Fibroblast of lung (primary cell): ENCODE measurements at places on chromosomes 7 and 10.

DNA sequence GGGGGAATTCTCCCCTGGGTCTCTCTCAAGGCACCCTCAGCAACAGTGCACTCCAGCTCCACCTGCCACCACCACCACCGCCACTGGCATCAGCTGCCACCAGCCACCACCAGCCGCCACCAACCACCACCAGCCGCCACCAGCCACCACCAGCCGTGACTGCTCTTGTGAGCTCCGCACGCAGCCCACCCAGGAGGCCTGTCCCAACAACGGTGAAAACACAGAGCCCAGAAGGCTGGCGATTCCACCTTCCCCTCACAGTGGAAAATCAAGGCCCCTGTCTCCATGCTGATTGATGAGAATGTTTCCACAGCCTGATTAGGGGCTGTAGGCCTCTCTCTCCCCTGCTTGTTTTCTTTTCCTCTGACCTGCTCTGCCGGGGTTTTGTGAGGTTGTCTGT lies 41.1 kb downstream of the COBL start:
- DNase-seq, result no peak

DNA sequence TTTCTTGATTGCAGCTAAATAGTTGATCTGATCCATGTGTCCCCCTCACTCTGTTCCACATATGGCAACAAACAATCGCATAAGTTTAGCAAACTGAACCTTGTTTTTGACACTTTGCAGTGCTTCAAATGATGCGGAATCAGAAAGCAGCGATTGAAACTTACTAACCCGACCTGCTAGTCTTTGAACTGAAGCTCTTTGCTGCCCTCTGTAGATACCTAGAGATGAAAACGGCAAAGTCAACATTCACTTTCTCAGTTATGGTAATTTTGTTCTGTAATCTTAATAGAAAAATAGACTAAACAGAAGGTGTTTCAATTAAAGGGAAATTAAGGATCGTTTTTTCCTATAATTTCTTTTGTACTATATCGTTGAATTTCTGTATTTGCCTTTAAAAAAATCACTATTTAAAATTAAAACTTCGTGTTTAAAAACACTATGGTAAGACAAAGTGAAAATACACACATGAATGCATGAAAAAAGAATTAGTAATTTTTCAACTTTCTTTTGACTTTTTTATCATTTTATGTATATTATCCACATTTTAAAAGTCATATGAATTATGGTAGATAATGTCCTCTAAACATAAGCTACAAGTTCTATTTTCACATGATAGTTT lies 276.5 kb downstream of the MAGI2 start:
- DNase-seq, result peak; percentile 74

GRCh38 chr10:44975431-44976331 lies 2.9 kb downstream of the DEPP1 start:
- DNase-seq, result peak; percentile 86

DNA sequence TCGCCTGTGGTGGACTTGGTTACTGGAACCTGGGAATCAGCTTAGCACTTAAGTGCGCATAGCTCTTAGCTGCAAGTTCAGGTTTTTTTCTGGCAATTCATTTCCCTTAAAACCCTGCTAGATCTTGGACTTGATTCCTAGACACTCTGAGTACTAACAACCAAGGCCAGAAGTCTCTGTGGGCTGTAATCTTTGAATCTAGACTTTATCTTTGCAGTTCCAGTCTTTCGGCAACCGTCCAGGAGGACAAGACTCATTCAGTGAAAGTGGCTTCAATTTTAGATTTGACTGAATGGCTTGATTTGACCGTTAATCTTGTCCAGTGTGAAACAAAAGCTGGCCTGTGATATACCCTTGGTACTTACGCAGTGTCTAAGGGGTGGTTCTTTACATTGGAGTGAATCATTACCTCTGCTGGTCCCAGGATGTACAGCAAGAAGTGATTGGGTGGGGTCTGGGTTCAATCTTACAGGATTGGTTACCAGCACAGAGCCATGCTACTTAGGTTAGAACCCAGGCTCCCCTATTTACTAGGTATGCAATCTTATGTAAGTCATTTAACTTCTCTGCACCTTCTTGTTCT lies 16.4 kb downstream of the PTTG1IP2 start:
- DNase-seq, result no peak

GRCh38 chr7:43639858-43640491 lies 57.1 kb downstream of the STK17A start:
- peak; percentile 89 for DNase-seq

DNA sequence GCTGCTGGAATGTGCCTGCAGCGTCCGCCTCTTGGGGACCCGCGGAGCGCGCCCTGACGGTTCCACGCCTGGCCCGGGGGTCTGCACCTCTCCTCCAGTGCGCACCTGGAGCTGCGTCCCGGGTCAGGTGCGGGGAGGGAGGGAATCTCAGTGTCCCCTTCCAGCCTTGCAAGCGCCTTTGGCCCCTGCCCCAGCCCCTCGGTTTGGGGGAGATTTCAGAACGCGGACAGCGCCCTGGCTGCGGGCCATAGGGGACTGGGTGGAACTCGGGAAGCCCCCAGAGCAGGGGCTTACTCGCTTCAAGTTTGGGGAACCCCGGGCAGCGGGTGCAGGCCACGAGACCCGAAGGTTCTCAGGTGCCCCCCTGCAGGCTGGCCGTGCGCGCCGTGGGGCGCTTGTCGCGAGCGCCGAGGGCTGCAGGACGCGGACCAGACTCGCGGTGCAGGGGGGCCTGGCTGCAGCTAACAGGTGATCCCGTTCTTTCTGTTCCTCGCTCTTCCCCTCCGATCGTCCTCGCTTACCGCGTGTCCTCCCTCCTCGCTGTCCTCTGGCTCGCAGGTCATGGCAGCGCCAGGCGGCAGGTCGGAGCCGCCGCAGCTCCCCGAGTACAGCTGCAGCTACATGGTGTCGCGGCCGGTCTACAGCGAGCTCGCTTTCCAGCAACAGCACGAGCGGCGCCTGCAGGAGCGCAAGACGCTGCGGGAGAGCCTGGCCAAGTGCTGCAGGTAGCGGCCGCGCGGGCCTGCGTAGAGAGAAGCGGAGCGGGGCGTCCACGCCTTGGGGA lies 645 bp downstream of the SLC26A4 start:
- DNase-seq, result peak; percentile 53

GRCh38 chr7:110386006-110386405 lies 704.9 kb upstream of the LRRN3 start:
- DNase-seq, result no peak

GRCh38 chr10:25061711-25062449 lies 45.5 kb downstream of the THNSL1 start:
- DNase-seq, result no peak

DNA sequence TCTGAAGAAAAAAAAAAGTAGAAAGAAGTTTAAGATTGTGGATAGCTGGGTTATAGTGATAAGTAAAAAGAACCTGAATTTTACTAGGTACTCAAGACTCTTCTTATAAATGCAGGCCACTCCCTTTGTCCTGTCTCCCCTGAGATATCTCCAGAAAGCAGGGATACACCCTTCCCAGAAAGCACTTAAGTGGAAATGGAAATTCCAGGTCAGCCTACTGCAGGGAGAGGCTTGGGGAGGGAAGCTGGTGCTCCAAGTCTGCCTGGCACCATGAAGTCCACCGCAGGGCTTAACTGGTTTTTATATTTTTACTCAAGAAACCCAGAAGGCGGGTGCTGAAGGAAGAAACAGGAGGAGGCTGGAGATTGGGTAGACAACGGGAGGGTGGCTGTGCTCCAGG lies 162.3 kb downstream of the INHBA start:
- no peak for DNase-seq

GRCh38 chr10:63125459-63125858 lies 7.7 kb upstream of the NRBF2 start:
- no peak for DNase-seq

GRCh38 chr10:91104193-91105041 lies 116.0 kb upstream of the PCGF5 start:
- DNase-seq, result no peak

DNA sequence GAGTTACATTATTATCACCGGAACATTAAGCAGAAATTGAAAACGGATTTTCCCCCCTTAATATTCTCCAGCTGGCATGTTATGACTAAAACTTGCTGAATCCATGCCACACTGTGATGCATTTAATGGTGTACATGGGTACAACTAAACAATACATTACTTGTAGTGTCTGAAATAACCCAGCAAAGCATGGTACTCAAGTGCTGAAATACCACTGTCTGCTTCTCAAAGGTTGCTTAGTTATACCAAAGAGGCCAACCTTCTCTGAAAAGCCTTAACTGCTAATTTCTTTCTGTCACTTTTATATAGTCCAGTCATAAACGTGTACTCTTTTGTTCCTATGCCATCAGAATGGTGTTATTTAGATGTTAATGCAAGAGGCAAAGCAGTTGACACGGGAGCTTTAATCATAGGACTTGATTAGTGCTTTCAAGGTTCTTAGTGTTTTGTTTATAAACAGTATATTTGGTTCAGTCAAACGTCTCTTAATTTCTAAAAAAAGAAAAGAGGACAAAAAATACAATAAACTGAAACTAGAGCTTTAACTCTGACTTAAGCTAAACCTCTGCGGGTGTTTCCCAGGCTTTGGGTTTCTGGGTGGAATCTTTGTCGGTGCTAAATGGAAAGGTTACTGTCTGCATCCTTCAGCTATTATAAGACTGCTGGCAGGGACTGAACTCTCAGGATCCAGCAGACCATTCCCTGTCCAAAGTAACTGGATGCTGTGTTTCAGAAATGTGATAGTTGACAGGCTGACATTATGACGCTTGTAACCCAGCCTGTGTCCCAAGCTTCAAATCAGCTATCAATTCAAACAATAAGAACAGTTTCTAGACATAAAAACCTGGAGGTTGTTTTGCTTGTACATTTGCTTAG lies 202.6 kb downstream of the PPP1R3A start:
- no peak for DNase-seq

GRCh38 chr10:29646960-29647461 lies 12.2 kb upstream of the SVIL start:
- DNase-seq, result peak; percentile 75

DNA sequence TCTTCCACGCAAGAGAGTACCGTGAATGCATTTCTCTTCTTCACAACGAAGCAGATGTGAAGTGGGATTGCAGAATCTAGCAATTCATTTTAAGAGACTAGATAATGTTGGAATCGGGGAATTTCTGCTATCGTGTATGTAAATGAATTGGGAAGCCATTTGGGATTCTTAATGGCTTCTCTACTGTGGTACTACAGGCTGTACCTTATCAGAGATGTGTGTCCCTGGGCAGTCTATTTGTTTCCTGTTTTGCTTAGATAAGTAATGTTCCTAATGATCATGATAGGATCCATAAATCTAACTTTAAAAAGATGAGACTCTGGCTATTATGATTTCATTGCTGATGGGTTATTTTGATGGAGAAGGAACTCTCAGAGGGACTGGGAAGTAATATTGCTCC lies 320.6 kb downstream of the REEP3 start:
- no peak for DNase-seq

DNA sequence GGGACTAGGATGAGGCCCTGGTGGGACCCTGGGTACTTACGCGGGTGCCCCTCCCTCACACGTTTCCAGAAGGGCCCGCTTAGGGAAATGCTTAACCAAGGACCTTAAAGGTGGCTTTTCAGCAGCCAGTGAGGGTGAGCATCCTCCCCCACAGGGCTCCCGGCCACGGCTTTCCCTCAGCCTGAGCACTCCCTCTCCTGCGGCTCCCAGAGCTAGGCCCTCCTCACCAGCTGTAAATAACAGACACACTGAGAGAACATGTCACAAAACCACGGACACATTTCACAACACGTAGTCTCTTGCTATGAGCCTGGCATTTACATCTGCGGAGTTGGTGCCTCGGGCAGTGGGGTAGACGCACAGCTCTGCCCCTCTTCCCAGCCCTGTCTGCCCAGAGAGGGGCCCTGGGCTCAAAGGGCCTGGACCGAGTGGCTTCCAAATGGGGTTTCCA lies 25.2 kb downstream of the GRID1 start:
- DNase-seq, result no peak

DNA sequence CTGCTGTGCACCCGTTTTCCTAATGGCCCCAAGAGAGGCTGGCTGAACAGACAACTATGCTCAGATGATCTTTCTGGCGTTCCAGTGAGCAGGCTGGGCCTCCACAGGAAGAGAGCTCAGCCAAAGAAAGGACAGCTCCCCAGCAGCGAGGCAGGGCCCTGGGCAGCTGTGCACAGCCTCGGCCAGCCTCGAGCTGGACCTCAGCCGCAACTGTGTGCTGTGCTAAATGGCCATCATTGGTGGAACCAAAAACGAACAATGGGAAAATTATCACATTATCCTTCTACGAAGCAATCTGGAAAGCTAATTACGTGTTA lies 97.5 kb downstream of the CTBP2 start:
- peak; percentile 43 for DNase-seq

GRCh38 chr7:43274752-43275151 lies 162.3 kb downstream of the HECW1 start:
- DNase-seq, result no peak

GRCh38 chr7:107890962-107891635 lies at the start of gene DLD:
DLD (plus strand) TSS chr7:107891183; CDS start chr7:107891251, 68 bp downstream.
- DNase-seq, result peak; percentile 93

DNA sequence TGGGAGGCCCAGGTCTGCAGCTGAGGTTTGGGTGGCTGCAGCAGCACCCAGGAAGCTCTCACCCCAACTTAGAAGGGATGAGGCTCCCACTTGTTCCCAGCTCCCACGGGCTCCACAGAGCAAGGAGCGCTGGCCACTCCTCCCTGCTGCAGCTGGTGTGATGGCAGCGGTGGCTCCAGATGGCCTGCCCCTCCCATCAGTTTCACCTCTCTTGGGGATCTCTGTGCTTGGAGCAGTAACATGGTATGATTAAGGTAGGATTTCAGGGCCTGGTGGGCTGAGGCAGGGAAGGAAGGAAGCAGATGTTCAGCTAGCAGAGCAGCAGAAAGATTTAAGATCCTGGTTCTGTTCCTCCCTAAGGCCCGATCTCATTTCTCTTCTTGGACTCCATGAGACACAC lies 66.8 kb upstream of the KIF5B start:
- DNase-seq, result no peak

DNA sequence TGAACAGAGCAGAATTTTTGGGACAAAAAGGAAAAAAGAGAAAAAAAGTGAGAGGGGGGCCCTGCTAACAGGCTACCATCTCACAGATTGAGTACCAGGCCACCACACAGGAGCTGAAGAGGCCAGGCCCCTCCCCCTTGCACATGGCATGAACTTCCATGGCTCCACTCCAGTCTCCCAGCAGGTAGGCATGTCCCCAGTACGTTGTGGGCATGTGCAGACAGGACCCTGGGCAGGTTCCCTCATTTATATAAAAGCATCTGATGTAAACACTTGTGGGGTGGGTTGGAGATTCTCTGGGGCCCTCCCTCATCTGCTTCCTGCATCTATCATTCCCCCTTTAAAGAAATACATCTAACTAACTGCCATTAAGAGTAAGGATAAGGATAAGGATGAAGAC lies 45.0 kb upstream of the AKR1C1 start:
- DNase-seq, result no peak

DNA sequence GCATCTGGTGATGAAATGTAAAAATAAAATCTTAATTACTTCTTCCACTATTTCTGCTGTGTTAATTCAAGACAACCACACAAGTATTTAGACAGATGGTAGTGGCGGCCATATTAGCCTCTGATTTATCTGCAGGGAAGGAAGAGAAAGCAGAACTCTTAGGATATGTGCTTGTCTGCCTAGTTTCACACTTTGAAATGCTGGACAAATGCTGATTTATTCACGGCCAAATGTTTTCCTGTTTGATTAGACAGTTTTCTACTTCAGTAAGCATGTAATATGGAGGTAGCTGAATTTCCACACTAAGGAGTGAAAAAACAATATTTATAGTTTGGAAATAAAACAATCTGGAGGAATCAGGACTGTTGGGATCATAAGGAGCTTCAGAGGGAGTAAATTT lies 158.1 kb downstream of the AGMO start:
- DNase-seq, result no peak
